Hematopoietic multipotent progenitor cell treated with erythropoietin and hydrocortisone succinate and interleukin-3 and kit ligand, for 6 days (in vitro differentiated cells): ENCODE measurements at places on chromosomes 4 and X.

- DNase-seq = peak; percentile 5
Observed at GRCh38 chr4:157072002-157072401, 3.9 kb upstream of the GLRB start.

GRCh38 chr4:39699687-39700409, 1.9 kb downstream of the UBE2K start:
- peak; percentile 83 for DNase-seq

DNA sequence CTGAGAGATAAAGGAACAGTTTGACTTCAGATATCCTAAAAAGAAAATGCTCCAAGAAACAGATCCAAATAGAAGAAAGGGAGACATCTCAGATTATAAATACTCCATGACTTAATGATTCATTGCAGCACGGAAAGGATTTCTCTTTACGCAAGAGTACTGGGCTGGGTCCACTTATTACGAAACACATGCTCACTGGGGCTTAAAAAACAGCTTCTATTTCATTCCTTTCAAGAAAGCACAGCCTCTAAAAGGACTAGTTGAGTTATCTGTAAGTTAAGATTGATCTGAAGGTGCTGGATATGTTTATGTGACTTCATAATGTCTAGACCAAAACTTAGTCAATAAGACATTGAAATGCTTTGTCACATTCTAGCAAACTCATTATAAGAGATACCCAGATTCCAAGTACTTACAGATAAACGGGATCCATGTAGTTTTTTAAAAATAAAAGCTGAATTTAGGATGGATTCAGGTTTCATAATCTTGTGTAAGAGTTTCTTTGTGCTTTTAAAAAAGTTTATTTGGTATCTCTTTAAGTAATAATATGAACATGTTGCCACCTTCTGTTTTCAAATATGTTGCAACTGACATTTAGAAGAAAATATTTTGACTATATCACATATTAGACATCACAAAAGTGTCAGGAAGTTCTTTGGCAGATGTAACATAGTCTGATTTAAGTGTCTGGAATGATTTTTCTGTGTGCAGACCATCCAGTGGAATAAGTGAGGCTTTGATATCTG, 109.5 kb upstream of the MYOZ2 start:
- peak; percentile 53 for DNase-seq

DNA sequence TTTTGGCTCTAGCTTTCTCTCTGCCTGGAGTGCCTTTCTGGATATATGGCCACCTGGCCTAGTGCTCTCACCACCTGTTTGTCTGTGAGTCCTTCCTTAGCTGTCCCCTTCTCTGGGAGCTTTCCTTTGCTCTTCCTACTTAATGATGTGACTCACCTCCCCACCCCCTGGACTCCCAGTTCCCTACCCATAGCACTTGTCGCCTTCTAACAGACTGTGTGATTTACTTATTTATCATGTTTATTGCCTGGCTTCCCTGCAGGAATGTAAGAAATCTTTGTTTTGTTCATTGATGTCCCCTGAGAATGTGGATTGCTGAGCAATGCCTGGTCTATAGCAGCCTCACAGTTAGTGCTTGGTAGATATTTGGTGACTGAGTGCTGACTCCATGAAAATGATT, 18.9 kb downstream of the ADD1 start:
- no peak for DNase-seq

GRCh38 chr4:100483796-100484195, 34.0 kb downstream of the EMCN start:
- no peak for DNase-seq

GRCh38 chr4:28490669-28491068, 1630.0 kb downstream of the STIM2 start:
- DNase-seq = no peak

- DNase-seq = peak; percentile 80
Observed at GRCh38 chr4:128863312-128864075, 54.0 kb downstream of the JADE1 start.

GRCh38 chr4:126740687-126741086, 892.1 kb upstream of the INTU start:
- no peak for DNase-seq

- no peak for DNase-seq
Observed at GRCh38 chr4:94469221-94469784, 17.6 kb downstream of the PDLIM5 start.
